ENCODE measurements at places on chromosomes 4 and X. TPM values are rescaled to one million over a fixed set of nuclear protein-coding genes. Genes with fewer than 3 reads are reported as not detected.

CLDN24 gene
- total RNA-seq, result not detected

ZNF330 gene
- total RNA-seq, result 22.8 TPM

XAGE5 gene
- 1.2 TPM for total RNA-seq

TMEM154 gene
- total RNA-seq, result 0.63 TPM

HMX1 gene
- total RNA-seq, result 7.3 TPM

CXCL3 gene
- total RNA-seq, result 0.68 TPM

DCAF8L2 gene
- total RNA-seq, result 175 TPM

CENPVL2 gene
- total RNA-seq, result 11.1 TPM

ABRAXAS1 gene
- 30.7 TPM for total RNA-seq

SSX2B gene
- total RNA-seq, result 40.6 TPM

ALAS2 gene
- total RNA-seq, result 0.19 TPM

DNA sequence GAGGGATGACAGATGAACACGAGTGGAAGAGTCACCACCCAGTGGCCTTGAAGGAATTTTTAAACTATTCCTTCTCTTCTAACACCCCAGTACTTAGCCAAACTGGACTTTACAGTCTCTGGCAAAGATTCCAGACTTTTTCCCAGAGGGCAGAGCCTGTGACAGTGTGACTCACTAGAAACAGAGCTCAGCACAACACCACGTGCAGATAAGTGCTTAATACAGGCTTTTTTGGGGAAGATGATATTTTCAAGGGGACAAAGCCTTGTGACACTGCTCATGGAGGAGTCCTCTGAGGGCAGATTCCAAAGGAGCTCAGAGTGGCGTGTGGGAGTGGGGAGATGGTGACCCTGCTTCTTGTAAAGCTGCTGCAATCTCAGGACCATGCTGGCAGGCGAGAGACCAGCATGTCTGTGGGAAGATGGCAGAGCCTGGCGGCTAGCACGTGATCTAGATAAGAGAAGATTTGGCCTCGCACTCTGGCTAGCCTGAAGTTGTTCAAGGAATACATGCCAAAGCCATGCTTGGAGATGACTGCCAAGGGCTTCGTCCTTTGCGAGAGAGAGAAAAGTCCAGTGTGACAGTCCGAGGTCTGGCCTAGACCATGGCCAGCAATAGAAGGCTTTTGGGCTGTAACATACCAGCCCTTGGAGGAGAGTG lies 2.4 kb downstream of the RAB33A start:
- peak; percentile 48 for DNase-seq
- no peaks in the 10 kb centered on the region for H3K4me1 ChIP-seq
- peak overlapping the region; percentile 69 for H3K27ac ChIP-seq
- H3K4me3 ChIP-seq, result no peak overlapping the region

GRCh38 chr4:183147196-183147595 lies 48.1 kb downstream of the WWC2 start:
- no peak overlapping the region for H3K27ac ChIP-seq
- DNase-seq, result no peak
- H3K4me3 ChIP-seq, result no peak overlapping the region
- H3K4me1 ChIP-seq, result peaks cover 4% of the 10 kb centered on the region
- no peaks in the 10 kb centered on the region for H3K27me3 ChIP-seq

- H3K4me3 ChIP-seq, result no peak overlapping the region
- H3K36me3 ChIP-seq, result no peaks in the 10 kb centered on the region
- no peak overlapping the region for H3K27ac ChIP-seq
- DNase-seq, result no peak
- H3K27me3 ChIP-seq, result no peaks in the 10 kb centered on the region
Measured at GRCh38 chr4:108930186-108930585, 167.3 kb upstream of the ETNPPL start.

DNA sequence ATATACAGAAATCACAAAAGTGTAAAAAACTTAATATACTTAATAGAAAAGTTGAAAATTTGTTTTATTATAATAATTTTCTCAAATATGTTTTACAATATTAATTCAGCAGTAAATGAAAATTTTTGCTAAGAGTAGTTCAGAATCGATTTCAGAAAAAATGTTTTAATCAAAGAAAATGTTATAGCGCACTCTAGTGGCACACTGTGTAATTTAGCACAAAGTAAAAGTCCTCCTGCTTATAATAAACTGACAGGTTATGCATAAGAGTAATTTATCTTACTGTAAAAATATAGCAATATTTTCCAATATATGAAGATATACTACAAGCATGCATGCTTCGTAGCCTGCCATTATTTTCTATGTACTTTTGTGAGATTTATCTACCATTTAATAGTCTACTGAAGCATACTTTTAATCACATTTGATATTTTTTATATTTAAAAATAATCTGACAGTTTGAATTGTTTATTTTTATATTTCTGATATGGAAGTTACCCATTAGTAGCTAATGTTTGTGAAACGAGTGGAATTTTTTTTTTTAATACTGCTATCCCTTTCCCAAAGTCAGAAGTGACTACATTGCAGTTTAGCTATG lies 217.9 kb upstream of the KLHL4 start:
- no peaks in the 10 kb centered on the region for H3K36me3 ChIP-seq
- no peak for DNase-seq
- no peak overlapping the region for H3K4me3 ChIP-seq
- no peak overlapping the region for H3K27ac ChIP-seq
- H3K4me1 ChIP-seq, result no peaks in the 10 kb centered on the region

GRCh38 chr4:17578482-17578891 lies 1.5 kb downstream of the LAP3 start:
- no peaks in the 10 kb centered on the region for H3K27me3 ChIP-seq
- peak overlapping the region; percentile 95 for H3K27ac ChIP-seq
- H3K36me3 ChIP-seq, result no peaks in the 10 kb centered on the region
- peak overlapping the region; percentile 90 for H3K4me3 ChIP-seq

- no peaks in the 10 kb centered on the region for H3K36me3 ChIP-seq
- H3K4me3 ChIP-seq, result no peak overlapping the region
- no peaks in the 10 kb centered on the region for H3K4me1 ChIP-seq
- no peaks in the 10 kb centered on the region for H3K27me3 ChIP-seq
- no peak overlapping the region for H3K27ac ChIP-seq
Measured at GRCh38 chr4:152586668-152587067, 50.8 kb upstream of the FBXW7 start.

GRCh38 chrX:49058794-49059193 lies at the start of gene CCDC120:
Gene CCDC120, plus strand, starts transcription at chrX:49058999. Its CDS starts 3,043 bp downstream, at chrX:49062042.
- no peaks in the 10 kb centered on the region for H3K27me3 ChIP-seq
- H3K4me1 ChIP-seq, result peaks cover 3% of the 10 kb centered on the region
- no peak within 1 kb of the TSS for H3K27ac ChIP-seq
- H3K4me3 ChIP-seq, result no peak within 1 kb of the TSS
- H3K36me3 ChIP-seq, result no peaks in the 10 kb centered on the region

GRCh38 chr4:54570822-54571221 lies 86.9 kb upstream of the KIT start:
- H3K4me1 ChIP-seq, result no peaks in the 10 kb centered on the region
- H3K36me3 ChIP-seq, result no peaks in the 10 kb centered on the region
- DNase-seq, result no peak
- H3K27ac ChIP-seq, result no peak overlapping the region
- no peaks in the 10 kb centered on the region for H3K27me3 ChIP-seq

DNA sequence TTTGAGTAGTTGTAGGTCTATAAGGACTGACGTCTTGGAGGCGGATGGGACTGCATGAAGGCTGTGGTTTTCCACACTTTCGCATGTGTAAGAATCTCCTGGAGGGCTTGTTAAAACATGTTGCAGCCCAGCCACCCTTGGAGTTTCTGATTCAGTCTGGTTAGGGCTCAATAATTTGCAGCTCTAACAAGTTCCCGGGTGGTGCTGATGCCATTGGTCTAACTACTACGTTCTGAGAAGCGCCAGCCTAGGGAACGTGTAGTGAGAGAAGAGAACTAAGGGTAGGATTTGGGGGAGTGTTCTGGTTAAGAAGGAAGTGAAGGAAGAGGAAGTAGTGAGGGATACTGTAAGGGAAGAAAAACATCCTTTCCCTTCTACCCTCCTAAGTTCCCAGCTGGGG lies 138.9 kb downstream of the LARP7 start:
- no peak overlapping the region for H3K27ac ChIP-seq
- H3K27me3 ChIP-seq, result no peaks in the 10 kb centered on the region
- H3K36me3 ChIP-seq, result no peaks in the 10 kb centered on the region
- no peaks in the 10 kb centered on the region for H3K4me1 ChIP-seq
- H3K4me3 ChIP-seq, result no peak overlapping the region

DNA sequence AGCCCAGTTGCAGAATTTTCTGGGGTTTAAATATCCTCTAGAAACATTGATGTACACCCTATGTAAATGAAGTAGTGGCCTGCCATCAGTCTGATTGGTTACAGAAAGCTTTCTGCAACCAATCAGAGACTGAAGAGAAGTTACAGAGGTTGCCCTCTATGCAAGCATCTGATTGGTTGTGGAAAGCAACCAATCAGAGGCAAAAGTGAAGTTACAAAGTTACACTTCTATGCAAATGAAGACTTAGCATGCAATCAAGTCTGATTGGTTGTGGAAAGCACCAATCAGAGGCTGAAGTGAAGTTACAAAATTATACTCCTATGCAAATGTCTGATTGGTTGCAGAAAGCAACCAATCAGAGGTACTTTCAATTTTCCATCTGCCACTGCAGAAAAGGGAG lies 51.9 kb upstream of the USP9X start:
- no peaks in the 10 kb centered on the region for H3K36me3 ChIP-seq
- no peak for DNase-seq
- H3K27ac ChIP-seq, result no peak overlapping the region
- no peaks in the 10 kb centered on the region for H3K4me1 ChIP-seq

GRCh38 chr4:186781032-186781917 lies 57.6 kb upstream of the FAT1 start:
- H3K27me3 ChIP-seq, result no peaks in the 10 kb centered on the region
- H3K4me1 ChIP-seq, result no peaks in the 10 kb centered on the region
- H3K4me3 ChIP-seq, result no peak overlapping the region
- DNase-seq, result no peak
- no peak overlapping the region for H3K27ac ChIP-seq

- H3K36me3 ChIP-seq, result no peaks in the 10 kb centered on the region
- no peaks in the 10 kb centered on the region for H3K27me3 ChIP-seq
- DNase-seq, result no peak
- no peak overlapping the region for H3K27ac ChIP-seq
- no peaks in the 10 kb centered on the region for H3K4me1 ChIP-seq
Measured at GRCh38 chrX:150086371-150086770, 148.1 kb upstream of the EOLA2 start.

GRCh38 chr4:22473268-22473667 lies 42.6 kb downstream of the ADGRA3 start:
- no peaks in the 10 kb centered on the region for H3K36me3 ChIP-seq
- H3K4me1 ChIP-seq, result no peaks in the 10 kb centered on the region
- DNase-seq, result no peak
- no peaks in the 10 kb centered on the region for H3K27me3 ChIP-seq

- no peak overlapping the region for H3K4me3 ChIP-seq
- H3K27ac ChIP-seq, result no peak overlapping the region
- H3K4me1 ChIP-seq, result no peaks in the 10 kb centered on the region
- H3K27me3 ChIP-seq, result no peaks in the 10 kb centered on the region
- no peak for DNase-seq
Measured at GRCh38 chrX:155329293-155329692, 5.1 kb downstream of the CLIC2 start.

GRCh38 chr4:70571772-70572171 lies 20.3 kb upstream of the AMBN start:
- no peak for DNase-seq
- H3K36me3 ChIP-seq, result no peaks in the 10 kb centered on the region
- H3K27me3 ChIP-seq, result no peaks in the 10 kb centered on the region
- H3K4me3 ChIP-seq, result no peak overlapping the region

GRCh38 chr4:6969826-6970800 lies 60.5 kb downstream of the TBC1D14 start:
- no peaks in the 10 kb centered on the region for H3K36me3 ChIP-seq
- no peaks in the 10 kb centered on the region for H3K27me3 ChIP-seq
- no peaks in the 10 kb centered on the region for H3K4me1 ChIP-seq
- no peak overlapping the region for H3K4me3 ChIP-seq
- H3K27ac ChIP-seq, result no peak overlapping the region
- no peak for DNase-seq

DNA sequence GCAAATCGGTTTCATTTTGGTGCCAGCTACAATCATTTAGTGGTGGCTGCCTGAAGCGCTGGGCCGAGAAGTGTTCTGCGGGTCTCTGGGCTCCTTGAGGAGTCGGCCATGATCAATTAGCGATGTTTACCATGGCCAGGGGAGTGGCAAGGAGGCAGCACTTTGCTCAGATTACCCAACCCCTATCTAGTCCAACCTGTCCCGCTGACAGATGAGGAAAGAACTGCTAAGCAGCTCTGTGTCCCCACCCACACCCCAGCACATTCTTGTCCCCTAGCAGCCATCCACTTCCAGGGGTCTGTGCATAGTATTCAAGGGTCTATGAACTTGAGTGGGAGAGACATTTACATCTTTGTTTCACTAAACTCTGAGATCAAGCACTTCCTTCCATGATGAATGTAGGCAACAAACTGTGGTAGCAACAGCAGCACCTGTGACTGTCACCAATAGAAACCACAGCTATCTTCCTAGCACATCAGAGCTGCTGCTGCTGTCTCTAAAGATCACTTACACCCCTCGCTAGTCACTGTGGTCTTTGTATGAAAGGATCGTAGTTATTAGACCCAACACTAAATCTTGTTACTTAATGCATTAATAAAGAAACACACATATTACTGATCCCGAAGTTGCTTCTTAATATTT lies 331.6 kb downstream of the BCOR start:
- H3K27me3 ChIP-seq, result no peaks in the 10 kb centered on the region
- no peak overlapping the region for H3K27ac ChIP-seq
- no peaks in the 10 kb centered on the region for H3K4me1 ChIP-seq
- no peak overlapping the region for H3K4me3 ChIP-seq
- DNase-seq, result no peak

DNA sequence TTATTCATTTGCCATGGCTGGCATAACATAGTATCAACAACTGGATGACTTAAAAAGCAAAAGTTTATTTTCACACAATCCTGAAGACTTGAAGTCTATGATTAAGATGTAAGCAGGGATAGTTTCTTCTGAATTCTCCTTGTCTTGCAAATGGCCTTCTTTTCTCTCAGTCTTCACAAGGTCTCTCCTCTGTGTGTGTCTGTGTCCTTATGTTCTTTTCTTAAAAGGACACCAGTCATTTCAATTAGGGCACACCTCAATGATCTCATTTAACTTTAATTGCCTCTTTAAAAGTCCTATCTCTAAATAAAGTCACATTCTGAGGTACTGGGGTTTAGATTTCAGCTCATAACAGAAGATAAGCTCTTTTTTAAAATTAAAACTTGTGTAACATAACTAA lies 399.7 kb downstream of the PABPC4L start:
- H3K27ac ChIP-seq, result no peak overlapping the region
- no peaks in the 10 kb centered on the region for H3K36me3 ChIP-seq
- H3K4me3 ChIP-seq, result no peak overlapping the region
- H3K27me3 ChIP-seq, result no peaks in the 10 kb centered on the region
- DNase-seq, result no peak

- no peak for DNase-seq
- H3K27ac ChIP-seq, result no peak overlapping the region
- H3K4me1 ChIP-seq, result peaks cover 5% of the 10 kb centered on the region
- no peaks in the 10 kb centered on the region for H3K36me3 ChIP-seq
Measured at GRCh38 chr4:1770245-1770644, 22.8 kb upstream of the FGFR3 start.
